Stimulated activated CD4-positive, alpha-beta T cell treated with anti-CD3 and anti-CD28 coated beads, Interleukin-4, amount 100 ng/mL, for 1 hour (primary cell): ENCODE measurements at places on chromosomes 11 and 22.
A peak's percentile ranks its signal among the peaks of the same experiment; 100 is the strongest.

GRCh38 chr22:23220485-23221350, 40.4 kb downstream of the BCR start:
- DNase-seq = peak; percentile 29

GRCh38 chr11:69636512-69637197, 4.3 kb upstream of the CCND1 start:
- no peak for DNase-seq

GRCh38 chr11:124889191-124890091, 8.2 kb downstream of the ROBO4 start:
- DNase-seq = no peak

- DNase-seq = peak; percentile 86
These were observed 688 bp upstream of the ZDHHC5 start for GRCh38 chr11:57667117-57667735.

GRCh38 chr11:13781153-13781552, 112.7 kb downstream of the FAR1 start:
- no peak for DNase-seq

DNA sequence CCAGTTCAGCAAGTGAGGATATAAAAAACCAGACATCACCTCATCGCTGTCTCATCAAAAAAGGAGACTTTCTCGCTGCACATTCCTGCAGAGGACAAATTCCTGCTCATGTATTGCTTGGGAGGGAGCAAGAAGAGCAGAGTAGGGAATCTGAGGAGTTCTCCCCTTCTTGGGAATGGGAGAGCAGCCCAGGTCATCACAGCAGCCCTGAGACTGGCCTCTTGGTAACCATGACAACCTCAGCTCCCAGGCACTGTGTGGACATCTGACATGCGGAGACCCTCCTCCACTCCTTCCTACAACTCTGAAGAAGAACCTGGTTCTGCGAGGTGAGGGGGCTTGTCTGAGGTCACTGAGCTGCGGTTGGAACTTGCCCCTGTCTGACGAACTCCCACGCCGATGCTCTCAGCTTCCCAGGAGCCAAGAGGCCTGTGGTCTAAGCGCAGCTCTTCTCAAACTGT, 17.9 kb downstream of the RFPL1 start:
- DNase-seq = no peak

GRCh38 chr11:63517156-63517555, 11.3 kb downstream of the LGALS12 start:
- no peak for DNase-seq

GRCh38 chr11:107605061-107606006, 14.4 kb downstream of the ELMOD1 start:
- no peak for DNase-seq

DNA sequence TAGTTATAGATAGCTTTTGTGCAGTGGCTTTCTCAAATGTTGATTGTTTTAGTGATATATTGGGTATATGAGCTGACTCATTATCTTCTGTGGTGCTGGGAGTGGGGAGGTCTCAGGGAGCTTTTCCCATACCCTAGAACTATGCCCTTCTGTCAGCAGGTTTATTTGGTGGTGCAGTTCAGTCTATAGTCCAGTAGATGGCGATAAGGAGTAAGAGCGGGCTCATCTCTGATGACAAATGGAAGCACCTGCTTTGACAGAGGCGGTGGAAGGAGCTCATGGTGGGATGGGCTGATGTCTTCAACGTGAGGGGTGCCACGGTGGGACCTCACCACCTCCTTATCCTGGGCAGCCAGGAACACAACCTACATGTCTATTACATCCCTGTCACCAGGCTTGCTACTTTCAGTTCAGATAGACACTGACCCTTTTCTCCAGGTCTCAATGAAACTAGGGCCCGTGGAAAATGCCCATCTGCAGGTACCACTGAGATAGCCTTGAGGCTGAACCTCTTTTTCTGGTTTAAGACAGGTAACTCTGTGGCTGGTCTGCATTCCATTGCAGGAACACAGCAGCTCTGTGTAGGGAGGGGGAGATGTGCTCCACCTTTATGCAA, 13.0 kb upstream of the OR6A2 start:
- peak; percentile 6 for DNase-seq

DNA sequence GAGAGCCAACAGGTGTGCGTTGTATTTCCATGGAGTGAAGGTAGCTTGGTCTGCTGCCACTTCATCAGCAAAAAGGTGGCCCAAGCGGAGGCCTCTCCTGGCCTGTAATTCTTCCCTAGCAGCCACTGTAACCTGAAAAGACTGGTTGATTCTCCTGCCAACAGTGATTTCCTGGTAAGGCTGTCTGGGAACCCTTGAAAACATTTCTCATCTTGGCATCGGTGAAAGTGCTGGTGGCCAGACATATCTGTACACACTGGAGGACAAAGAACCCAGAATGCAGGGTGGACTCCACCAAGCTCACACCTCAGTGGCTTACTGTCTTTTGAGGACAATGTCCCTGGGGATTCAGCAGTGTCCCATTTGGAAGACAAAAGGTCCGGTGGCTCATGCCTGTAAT, 128.0 kb downstream of the TRIM29 start:
- DNase-seq = no peak

- DNase-seq = no peak
These were observed 676.0 kb upstream of the TENM4 start for GRCh38 chr11:80116796-80117195.

DNA sequence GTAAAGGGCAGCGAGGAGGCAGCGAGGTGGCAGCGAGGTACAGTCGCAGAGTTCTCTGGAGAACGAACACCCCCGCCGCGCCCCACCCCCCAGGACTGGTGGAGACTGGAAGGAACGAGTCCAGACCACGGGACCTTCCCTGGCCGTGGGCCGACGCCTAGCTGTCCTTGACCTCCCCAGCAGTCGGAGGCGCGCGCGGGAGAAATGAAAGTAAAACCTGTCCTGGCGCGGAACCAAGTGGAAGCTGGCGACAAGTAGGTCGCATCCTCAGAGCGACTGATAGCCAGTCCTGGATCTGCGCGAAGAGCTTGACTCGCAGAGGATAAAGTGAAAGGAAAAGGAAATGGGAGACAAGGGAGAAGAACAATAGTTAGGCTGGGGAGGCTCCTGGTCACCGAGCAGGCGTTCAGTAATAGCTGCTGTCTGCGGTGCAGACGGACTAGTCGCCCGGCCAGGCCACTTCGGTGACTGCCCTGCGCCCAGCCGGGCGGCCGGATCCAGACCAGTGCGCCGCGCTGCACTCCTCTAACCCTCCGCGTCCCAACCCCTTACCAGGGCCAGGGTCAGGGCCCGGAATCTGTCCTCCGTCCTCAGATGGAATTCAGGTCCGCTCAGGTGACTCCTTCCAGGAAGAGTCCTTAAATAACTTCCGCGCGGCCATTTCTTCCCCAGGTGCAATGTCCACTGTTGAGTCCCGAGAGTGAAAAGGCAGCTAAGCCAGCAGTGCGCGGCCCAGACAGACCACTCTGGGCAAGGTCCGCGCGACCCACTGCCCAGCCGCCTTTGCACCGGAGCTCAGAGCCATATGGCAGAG, 1.9 kb upstream of the ADM start:
- DNase-seq = peak; percentile 63

DNA sequence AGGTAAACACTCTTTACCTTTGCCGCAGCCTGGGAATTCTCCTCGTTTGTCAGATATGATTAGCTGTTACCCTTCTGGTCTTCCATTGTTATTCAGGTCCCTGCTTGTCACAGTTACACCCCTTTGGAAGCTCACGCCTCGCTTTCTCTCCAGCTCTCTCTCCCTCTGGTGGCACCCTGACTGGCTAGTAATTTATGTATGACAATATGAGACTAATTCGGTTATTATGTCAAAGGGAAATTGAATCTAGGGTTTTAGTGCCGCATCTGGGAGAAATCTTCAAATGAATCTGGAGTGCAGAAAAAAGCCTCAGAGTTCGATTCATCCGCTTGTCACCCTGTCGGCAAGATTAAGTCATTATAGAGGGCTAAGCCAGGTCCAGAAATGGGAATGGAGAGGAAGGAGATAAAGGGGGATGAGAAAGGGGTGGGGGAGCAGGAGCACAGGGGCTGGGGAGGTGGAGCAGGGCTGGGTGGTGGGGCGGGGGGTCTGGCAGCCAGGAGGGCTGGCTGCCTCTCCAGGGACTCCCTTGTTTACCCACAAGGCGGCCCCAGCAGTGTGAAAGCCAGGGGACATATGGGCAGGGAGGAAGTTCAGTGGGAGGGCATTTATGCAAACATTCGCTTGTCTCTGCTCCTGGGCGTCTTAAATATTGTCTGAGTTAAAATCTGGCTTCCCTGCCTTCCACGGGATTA, 179.0 kb upstream of the NECTIN1 start:
- DNase-seq = no peak

DNA sequence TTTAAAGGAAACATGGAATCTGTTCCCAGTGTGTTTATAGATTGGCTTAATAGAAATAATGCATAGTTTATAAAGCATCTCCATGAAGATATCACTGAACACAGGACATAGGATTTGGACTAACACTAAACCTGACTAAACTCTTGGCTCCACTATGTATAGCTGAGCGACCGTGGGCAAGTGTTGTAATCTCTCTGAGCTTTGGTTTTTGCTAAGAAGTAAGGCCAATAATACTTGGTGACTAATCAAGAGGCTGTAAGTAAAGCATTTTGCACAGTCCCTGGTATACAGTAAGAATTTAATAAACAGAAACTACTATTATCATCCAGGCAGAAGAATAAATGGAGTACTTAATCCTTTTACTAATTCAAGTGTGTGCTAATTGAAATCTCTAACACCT, 125.5 kb upstream of the MTMR2 start:
- no peak for DNase-seq

GRCh38 chr11:85941380-85941973, 86.3 kb downstream of the CCDC83 start:
- peak; percentile 13 for DNase-seq

- DNase-seq = no peak
These were observed 195.5 kb downstream of the C11orf91 start for GRCh38 chr11:33505093-33505492.

GRCh38 chr22:32557444-32557843, 82.8 kb downstream of the FBXO7 start:
- no peak for DNase-seq

- DNase-seq = no peak
These were observed 104.4 kb upstream of the PLET1 start for GRCh38 chr11:112364962-112365481.

DNA sequence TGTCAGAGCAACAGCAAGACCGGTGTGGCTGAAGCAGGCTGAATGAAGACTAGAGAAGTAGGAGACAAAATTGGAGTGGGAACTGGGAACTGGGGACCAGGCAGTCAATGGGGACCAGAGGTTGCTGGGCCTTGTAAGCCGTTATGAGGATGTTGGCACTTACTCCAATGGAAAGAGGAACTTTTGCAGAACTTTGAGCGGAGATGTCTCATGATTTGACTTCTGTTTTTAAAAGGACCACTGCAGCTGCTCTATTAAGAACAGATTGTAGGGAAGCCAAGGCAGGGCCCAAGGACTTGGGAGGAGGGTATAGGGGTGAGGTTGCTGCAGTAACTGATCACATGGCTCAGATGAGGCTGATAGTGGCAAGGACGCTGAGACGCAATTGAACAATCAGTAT, 34.2 kb downstream of the IL18 start:
- DNase-seq = no peak

GRCh38 chr11:68216171-68216938, 3.3 kb upstream of the KMT5B start:
- DNase-seq = no peak

- DNase-seq = no peak
These were observed 20.8 kb upstream of the ZBED5 start for GRCh38 chr11:10878408-10879214.

GRCh38 chr11:128477811-128478210, 109.5 kb downstream of the ETS1 start:
- DNase-seq = no peak

DNA sequence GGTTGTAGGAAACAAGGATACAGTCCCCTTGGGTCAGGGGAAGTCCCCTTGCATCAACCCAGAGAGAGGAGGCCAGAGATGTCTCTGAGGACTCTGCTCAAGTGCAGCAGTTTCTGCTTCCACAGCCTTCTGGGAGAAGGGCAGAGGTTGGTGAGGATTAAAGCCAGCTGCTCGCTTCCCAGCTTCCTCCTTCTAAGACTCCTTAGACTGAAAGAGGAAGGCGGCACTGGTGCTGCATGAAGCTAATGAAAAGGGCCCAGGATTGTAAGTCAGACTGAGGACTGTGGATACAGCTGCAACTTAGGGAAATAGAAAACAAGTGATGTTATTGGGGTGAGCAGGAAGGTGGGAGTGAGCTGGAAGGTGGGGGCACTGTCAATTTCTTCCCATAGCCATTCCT, at the start of gene OR52K1:
TSS of gene OR52K1 (plus strand) at position 202 of the 400 bp plus-strand sequence. CDS start 6,255 bp downstream, outside the sequence.
- no peak for DNase-seq
